ENCODE measurements at places on chromosomes 5 and 9.
A peak's percentile ranks its signal among the peaks of the same experiment; 100 is the strongest.

GRCh38 chr5:135641734-135642487 lies 63.1 kb upstream of the CXCL14 start:
- no peaks in the 10 kb centered on the region for H3K36me3 ChIP-seq
- no peak overlapping the region for H3K27ac ChIP-seq
- peaks cover 65% of the 10 kb centered on the region for H3K27me3 ChIP-seq
- no peak for DNase-seq
- no peak overlapping the region for H3K4me3 ChIP-seq

GRCh38 chr5:63743096-63743798 lies 219.0 kb downstream of the HTR1A start:
- H3K27ac ChIP-seq, result no peak overlapping the region
- H3K4me3 ChIP-seq, result no peak overlapping the region
- H3K36me3 ChIP-seq, result no peaks in the 10 kb centered on the region
- no peaks in the 10 kb centered on the region for H3K4me1 ChIP-seq
- H3K27me3 ChIP-seq, result no peaks in the 10 kb centered on the region

- H3K27me3 ChIP-seq, result peaks cover 17% of the 10 kb centered on the region
- DNase-seq, result no peak
- no peak overlapping the region for H3K4me3 ChIP-seq
- H3K4me1 ChIP-seq, result no peaks in the 10 kb centered on the region
- no peaks in the 10 kb centered on the region for H3K36me3 ChIP-seq
- H3K27ac ChIP-seq, result no peak overlapping the region
Measured at GRCh38 chr9:78778861-78779374, 482.0 kb downstream of the PSAT1 start.

GRCh38 chr5:68343421-68343826 lies 127.9 kb downstream of the PIK3R1 start:
- H3K27ac ChIP-seq, result peak overlapping the region; percentile 87
- DNase-seq, result no peak

DNA sequence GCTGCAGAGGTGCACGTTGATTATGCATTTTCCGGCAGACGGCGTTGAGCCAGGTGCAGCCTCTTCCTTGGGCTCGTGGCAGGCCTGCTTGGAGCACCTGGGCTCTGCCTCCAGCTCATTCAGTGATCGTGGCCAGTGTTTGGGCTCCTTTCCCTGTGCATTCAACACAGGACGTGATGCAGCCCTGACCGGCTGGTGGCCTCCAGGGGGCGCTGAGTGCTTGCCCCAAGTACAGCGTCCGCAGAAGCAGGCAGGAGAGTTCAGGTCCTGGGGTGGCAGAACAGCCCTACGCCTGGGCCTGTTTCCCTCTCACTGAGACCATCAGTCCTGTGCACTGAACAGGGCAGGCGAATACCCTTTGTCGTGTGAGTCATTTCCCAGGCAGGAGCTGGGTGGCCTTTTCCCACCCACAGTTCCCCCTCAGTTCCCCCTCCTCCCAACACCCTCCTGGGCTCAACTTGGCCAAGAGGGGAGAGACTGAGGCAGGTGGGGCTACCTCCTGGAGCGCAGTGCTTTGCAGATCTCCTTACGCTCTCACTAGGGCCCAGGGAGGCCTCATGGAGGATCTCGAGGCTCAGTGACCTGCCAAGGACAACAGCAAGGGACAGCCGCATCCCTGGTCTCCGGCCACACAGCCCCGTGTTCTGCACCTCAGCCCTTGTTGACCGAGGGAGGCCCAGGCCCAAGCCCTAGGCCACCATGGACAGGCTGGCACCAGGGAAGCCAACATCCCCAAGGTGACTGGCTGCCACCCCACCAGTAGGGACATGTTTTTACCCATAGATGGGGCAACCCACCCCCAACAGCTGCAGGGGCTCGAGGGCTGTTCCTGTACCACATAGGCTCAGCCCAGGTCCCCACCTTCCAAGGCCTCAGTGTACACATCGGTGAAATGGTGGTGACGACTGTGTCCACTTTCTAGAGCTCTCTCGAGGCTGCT lies 52.9 kb downstream of the LRSAM1 start:
- DNase-seq, result peak; percentile 60
- H3K4me3 ChIP-seq, result no peak overlapping the region
- no peaks in the 10 kb centered on the region for H3K27me3 ChIP-seq
- 0 out of 2 replicates have a peak, but pooled peaks cover 4% of the 10 kb centered on the region for H3K36me3 ChIP-seq

- no peaks in the 10 kb centered on the region for H3K36me3 ChIP-seq
- DNase-seq, result no peak
- H3K27me3 ChIP-seq, result no peaks in the 10 kb centered on the region
- H3K4me3 ChIP-seq, result no peak overlapping the region
- no peaks in the 10 kb centered on the region for H3K4me1 ChIP-seq
- no peak overlapping the region for H3K27ac ChIP-seq
Measured at GRCh38 chr9:86043999-86044398, 55.4 kb downstream of the GOLM1 start.

DNA sequence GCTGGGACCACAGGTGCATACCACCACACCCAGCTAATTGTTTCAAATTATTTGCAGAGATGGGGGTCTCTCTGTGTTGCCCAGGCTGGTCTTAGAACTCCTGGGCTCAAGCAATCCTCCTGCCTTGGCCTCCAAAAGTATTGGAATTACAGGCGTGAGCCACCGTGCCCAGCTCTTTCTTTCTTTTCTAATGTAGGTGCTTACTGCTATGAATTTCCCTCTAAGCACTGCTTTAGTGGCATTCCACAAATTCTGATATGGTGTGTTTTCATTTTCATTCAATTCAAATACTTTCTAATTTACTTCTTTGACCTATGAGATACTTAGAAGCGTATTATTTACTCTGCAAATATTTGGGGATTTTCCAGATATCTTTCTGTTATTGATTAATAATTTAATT lies 14.9 kb downstream of the HMGXB3 start:
- H3K4me3 ChIP-seq, result no peak overlapping the region
- H3K27me3 ChIP-seq, result no peaks in the 10 kb centered on the region
- peaks cover 76% of the 10 kb centered on the region for H3K36me3 ChIP-seq
- H3K27ac ChIP-seq, result no peak overlapping the region
- H3K4me1 ChIP-seq, result peaks cover 33% of the 10 kb centered on the region

- H3K27me3 ChIP-seq, result no peaks in the 10 kb centered on the region
- peaks cover 34% of the 10 kb centered on the region for H3K4me1 ChIP-seq
- peak overlapping the region; percentile 61 for H3K4me3 ChIP-seq
- H3K27ac ChIP-seq, result peak overlapping the region; percentile 37
- DNase-seq, result peak; percentile 37
Measured at GRCh38 chr5:142012186-142012785, 541 bp downstream of the GNPDA1 start.

DNA sequence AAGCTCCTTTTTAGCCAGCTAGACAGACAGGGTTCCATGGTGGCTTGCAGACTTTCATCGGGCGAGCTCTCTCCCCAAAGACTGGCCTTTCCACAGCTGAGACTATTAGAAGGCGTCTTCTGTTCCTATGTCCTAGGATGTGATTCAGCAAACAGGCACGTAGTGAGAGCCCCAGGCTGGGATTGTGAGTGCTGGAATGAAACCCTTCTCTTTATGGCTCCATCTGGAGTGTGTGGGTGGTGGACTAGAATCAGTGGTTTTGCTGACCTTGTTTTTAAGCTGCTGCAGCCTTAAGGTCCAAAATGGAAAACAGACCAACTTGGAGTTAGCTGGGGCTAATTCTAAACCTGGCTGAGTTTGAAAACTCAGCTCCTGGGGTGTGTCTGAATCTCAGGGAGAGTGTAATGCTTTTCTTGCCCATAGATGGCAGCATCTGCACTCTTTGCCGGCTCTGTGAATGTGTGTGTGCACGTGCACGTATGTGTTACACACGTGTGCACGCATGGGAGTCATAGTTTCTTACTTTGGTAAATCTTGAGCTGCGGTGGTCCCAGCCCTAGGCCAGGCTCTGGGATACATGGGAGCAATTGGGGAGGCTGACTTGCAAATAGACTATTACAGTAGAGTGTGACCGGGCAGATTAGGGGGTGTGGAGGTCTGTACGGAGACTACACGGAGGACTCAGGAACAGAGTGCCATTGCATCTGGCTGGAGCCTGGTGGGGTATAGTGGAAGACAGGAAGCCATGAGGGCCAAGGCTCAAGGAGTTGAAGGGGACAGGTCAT lies 10.7 kb downstream of the GSN start:
- H3K27me3 ChIP-seq, result no peaks in the 10 kb centered on the region
- no peaks in the 10 kb centered on the region for H3K36me3 ChIP-seq
- peaks cover 64% of the 10 kb centered on the region for H3K4me1 ChIP-seq
- DNase-seq, result peak; percentile 93
- peak overlapping the region; percentile 70 for H3K27ac ChIP-seq

GRCh38 chr9:119771341-119771740 lies 402.1 kb upstream of the BRINP1 start:
- no peaks in the 10 kb centered on the region for H3K36me3 ChIP-seq
- H3K27me3 ChIP-seq, result no peaks in the 10 kb centered on the region
- no peak overlapping the region for H3K27ac ChIP-seq
- H3K4me1 ChIP-seq, result no peaks in the 10 kb centered on the region

DNA sequence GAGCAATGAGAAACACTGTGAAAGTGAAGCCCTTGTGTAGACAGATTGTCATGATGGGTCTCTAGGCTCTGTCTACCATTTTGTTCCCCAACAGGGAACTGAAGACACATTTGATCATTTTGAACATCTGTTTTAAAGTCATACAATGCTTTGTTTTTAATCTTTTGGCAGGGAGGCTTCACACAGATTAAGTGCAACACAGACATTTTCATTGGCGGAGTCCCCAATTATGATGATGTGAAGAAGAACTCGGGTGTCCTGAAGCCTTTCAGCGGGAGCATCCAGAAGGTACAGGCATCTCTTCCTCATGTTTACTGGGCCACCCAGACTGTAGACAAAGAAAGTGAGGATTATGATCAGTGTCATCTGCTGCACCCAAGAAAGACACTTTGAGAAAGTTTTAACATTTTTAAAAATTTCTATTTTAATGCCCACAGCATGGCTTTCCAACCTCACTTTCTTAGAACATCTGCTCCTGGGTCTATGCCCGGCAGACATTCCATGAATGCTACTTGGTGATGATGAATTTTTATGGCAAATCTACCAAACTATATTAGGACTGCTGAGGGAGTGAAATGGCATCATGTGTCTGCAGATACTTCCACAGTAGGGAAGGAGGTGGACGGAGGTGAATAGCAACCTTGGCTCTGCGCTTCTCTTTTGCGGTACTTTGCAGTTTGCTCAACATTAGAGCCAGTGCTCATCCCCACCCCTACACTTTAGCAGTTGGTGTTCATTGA lies 121.3 kb downstream of the LIFR start:
- no peak overlapping the region for H3K4me3 ChIP-seq
- H3K36me3 ChIP-seq, result no peaks in the 10 kb centered on the region
- no peaks in the 10 kb centered on the region for H3K4me1 ChIP-seq
- peaks cover 45% of the 10 kb centered on the region for H3K27me3 ChIP-seq
- DNase-seq, result no peak

DNA sequence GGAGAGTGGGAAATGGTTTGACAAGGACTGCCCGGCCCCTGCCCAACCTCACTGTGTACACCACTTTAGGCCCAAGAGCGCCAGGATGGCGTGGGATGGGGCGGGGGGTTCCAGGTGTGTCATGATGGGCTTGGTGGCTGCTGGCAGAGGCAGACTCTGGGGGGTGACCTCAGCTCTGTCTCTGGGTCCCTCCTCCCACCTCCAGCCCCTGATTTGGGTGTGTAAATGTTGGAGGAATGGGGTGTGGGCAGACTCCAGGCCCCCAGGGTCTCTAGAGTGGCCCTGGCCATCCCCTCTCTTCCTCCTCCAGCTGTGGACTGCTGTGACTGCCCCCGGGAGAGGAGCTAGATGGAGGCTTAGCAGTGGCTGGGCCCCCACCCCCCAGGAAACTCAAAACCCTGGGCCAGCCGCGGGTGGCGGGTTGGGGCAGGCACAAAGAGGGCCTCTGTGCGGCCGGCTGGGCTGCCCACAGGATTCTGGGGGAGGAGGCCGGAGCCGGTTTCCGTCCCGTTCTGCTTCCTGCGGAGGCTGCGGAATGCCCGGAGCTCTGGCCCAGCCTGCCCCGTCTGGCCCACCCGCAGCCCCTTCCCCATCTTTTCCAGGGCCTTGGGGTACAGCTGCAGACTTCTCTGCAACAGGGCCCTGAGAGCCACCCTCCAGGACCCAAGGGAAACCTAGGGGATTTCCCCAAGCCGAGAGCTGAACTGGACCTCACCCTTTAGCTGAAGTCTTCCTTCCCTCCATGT lies 23.1 kb downstream of the CXXC5 start:
- no peak overlapping the region for H3K4me3 ChIP-seq
- H3K4me1 ChIP-seq, result no peaks in the 10 kb centered on the region
- no peak overlapping the region for H3K27ac ChIP-seq
- no peak for DNase-seq
- H3K27me3 ChIP-seq, result no peaks in the 10 kb centered on the region
